ENCODE measurements at places on chromosomes 6 and 20.

DNA sequence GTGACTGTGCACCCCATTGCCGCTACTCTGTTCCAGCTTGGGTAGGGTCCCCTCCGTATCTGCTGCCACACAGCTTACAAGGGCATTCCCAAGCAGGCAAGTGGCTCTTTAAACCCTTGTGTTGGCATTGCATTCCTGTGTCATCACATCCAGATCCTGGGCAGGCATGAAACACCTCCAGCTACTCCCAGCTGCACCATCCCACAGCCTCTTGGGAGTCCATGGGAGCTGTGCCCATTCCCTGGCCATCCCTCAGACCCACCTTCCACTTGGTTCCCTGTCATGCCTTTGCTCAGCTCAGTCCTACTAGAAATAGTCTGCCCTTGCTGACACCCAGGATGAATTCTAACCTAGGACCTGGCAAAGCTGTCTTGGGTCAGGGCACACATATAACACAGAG is 87.7 kb downstream of the PSMG4 start:
- no peak for DNase-seq

- no peak for DNase-seq
These were observed 61.1 kb upstream of the CCN6 start for GRCh38 chr6:111992851-111993250.

- peak; percentile 92 for DNase-seq
These were observed 28.9 kb downstream of the VEGFA start for GRCh38 chr6:43798688-43799444.

- DNase-seq, result no peak
These were observed 22.2 kb downstream of the HLA-A start for GRCh38 chr6:29964518-29964886.

- no peak for DNase-seq
These were observed 128.3 kb downstream of the CARMIL1 start for GRCh38 chr6:25407431-25407830.

All from cardiac septum (tissue), 1 donor.